Pulmonary artery endothelial cell (primary cell): ENCODE measurements at places on chromosomes 1 and 21.

- DNase-seq: no peak
These were observed 19.8 kb upstream of the UBR4 start for GRCh38 chr1:19229828-19230325.

DNA sequence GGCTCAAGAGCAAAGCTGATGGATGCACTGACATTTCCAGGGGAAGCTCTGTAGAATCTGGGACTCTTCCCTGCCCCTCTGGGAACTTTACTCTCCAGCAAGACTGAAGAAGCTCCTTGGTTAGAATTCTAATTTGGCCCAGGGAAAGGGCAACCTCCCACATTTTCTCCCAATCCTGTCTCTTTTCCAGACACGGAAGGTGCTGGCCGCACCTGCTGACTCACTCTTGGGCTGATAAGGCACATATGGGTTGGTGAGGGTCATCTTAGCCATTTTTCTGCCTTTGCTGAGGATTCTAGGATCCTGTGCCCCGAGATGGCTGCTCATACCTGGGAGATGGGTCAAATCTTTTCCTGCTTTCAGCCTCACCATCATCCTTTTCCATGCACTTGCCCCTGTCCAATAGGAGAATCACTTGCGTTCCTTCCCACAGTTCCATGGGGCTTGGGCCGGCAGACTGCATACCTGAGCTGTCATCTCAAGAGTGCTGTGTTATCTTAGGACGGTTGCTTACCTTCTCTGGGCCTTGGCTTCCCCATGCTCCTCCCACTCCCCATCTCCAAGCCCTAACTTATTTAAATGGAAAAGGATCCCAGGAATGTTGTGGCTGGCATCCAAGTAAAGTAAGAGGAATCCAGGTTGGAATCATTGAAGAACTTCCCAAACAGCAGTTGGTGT lies 1.3 kb downstream of the TINAGL1 start:
- DNase-seq: no peak

GRCh38 chr1:28258628-28259251 lies 578 bp upstream of the SESN2 start:
- no peak for DNase-seq

- DNase-seq: peak; percentile 95
These were observed 114.7 kb upstream of the IRF2BP2 start for GRCh38 chr1:234724516-234725176.

GRCh38 chr1:218259339-218259738 lies 25.8 kb upstream of the RRP15 start:
- DNase-seq: no peak

GRCh38 chr1:9784508-9785133 lies 39.1 kb downstream of the CLSTN1 start:
- DNase-seq: peak; percentile 26

DNA sequence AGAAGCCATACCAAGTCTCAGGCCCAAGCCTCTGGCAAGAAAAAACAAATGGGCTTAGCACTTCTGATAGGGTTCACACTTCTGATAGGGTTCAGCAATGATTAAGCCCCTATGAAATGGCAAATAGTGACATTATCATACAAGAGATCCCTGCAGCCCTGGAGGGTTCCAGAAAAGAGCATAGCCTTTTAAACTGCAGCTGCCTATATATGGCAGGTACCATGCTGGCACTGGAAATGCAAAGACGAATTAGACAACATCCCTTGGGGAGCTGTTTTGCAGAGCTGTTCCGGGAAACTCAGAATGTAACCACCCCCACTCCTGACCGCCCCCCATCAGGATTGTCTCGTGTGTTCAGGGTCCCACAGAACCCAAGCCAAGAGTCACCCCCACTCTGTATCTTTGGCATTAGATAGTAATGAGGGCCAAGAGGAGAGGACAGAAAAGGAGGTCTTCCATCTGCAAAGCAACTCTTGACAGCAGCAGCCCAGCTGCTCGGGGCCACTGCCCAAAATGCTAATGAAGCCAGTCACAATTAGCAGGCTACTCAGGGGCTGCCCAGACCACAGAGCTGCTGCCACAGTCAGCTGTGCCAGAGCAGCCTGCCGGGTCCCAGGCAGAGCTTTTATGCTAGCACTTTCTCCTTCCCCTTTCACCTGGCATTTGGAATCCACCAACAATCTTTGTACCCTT lies 50.9 kb downstream of the ITPKB start:
- DNase-seq: no peak

DNA sequence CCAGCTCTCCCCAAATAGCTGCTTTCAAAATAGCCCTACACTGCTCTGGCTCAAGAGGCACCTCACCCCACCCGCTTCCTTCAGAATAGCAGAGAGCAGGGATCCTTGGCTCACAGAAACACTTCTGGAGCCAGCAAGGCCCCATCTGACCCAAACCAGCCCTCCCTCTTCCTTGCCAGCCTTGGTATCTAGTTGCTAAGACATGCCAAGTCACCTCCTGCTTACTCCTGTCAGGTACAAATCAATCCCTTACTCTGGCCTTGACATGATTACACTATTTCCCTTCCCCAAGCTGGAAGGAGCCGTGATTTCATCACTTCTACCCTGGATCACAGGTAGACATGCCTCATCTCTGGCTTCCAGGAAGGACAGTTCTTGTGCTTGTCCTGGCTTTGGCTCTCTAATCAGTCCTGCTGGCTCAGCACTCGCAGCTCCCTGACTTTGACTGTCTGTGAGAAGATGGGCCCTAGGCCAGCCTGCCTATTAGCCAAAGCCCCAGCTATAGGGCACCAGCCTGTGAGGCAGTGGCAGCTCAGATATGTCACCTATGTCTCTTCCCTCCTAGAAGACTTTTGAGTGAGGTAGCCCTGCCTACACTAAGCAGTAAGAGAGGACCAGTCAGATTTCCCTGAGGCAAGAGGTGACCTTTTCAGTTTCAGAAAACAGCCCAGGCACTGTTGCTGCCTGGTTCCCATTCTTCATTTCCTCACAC lies 8.9 kb upstream of the MUTYH start:
- DNase-seq: no peak

DNA sequence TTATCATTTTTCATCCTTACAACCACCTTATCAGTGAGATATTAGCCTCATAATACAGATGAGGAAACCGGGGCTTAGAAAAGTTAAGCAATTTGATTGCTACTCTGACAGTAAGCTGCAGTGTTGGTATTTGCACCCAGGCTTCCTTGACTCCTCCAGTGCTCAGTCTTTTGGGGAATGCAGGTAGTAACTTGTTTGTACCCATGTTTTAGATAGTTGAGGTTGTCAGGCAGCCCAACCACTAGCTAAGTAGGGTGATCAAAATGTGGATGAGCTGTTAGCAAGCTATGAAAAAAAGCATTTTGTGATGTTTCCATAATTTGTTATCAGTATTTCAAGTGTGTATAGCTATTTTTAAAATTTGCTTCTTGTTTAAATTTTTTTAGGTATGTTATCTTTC lies 80.8 kb downstream of the SASS6 start:
- DNase-seq: no peak

- DNase-seq: no peak
These were observed 368.1 kb downstream of the NCAM2 start for GRCh38 chr21:21366277-21366676.

GRCh38 chr1:116912846-116913245 lies 3.1 kb downstream of the PTGFRN start:
- DNase-seq: no peak

DNA sequence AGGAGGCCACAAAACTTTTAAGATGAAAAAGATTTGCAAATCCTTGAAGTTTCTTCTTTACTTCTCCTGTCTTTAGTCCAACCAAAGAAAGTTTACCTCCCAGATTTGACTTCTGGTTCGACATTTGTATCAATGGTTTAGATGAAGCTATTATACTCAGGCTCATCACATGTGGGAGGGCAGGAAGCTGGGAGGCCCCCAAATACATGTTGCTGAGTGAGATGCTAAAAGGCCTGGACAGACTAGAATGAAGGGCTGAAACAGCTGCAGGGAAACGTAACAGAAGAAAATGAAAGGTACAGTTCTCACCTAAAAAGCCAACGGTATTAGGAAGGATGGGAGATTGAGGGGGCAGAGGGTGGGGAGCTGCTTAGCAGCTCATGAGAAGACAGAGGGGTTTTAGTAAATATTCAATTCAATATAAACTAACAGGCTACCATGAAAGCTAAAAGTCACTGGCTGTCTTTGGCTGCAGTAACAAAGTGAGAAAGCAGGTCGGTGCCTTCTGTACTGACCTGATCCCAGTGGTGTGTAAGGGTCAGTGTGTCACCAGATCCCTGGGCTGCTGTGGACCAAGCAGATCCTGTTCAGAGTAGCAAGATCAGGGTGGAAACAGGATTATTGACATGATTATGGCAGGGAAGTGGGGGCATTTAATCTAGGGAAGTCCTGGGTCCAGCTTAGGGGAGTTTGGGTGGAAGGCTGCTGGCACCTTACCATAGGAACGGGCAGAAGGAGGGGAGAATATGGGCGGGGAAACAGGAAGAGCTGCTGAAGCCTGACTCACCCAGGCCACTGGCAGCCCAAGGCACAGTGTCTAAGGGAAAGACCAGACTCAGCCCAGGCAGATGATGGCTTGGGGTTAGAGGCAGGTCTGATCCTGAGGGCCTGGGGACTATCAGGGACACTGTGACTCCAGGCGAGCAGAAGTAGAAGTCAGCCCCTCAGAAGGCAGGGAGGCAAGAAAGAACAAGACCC lies 60.4 kb downstream of the KCNN3 start:
- no peak for DNase-seq

GRCh38 chr1:230429067-230429735 lies 3.1 kb upstream of the PGBD5 start:
- no peak for DNase-seq

DNA sequence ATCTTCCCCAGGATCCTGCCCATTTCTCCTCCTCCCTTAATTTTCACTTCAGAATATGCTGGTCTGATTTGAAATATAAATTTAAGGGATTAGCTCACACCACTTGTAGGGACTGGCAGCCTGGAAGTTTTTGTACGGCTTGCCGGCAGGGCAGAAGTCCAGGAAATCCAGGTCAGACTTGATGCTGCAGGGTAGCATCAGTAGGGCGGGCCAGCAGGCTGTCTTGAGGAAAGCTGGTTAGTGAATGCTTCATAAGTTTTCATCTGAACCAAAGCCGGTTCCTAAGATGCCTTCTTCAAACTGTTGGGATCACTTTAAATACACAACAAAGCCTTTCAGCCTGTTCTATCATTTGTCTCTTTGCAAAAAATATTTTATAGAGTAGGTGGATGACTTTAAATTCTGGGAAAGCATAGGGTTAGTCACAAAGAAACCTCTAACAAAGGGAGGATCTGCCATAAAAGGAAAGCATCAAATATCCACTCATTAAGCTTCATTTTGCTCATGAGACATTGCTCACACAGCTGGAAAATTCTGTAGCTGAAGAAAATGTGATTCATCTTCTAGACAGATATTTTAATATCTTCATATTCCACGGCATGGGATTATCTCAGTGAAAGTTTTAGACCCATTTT lies 90.7 kb upstream of the GFI1 start:
- peak; percentile 7 for DNase-seq

GRCh38 chr1:41805771-41806471 lies 112.8 kb downstream of the HIVEP3 start:
- no peak for DNase-seq

DNA sequence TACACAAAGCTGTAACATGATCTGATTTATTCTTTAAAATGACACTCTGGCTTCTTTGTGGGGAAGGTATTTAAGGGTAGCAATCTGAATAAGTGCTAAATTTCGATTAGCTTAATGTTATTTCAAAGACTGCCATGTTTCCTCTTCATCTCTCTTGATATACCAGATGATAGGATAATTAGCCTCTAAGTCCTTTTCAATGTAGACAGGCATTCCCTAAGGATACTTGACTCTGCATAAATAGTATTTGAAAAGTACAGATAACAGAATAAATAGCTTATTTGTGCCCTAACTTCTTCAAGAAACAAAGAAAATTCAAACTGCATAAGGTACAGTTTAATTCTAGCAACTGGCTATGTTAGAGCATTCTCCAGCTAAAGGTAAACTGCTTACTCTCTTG lies 46.2 kb downstream of the ARHGAP29 start:
- no peak for DNase-seq

- DNase-seq: no peak
These were observed 5.9 kb upstream of the TFF2 start for GRCh38 chr21:42356650-42357049.

- no peak for DNase-seq
These were observed 15.2 kb downstream of the RPAP2 start for GRCh38 chr1:92314024-92314423.

DNA sequence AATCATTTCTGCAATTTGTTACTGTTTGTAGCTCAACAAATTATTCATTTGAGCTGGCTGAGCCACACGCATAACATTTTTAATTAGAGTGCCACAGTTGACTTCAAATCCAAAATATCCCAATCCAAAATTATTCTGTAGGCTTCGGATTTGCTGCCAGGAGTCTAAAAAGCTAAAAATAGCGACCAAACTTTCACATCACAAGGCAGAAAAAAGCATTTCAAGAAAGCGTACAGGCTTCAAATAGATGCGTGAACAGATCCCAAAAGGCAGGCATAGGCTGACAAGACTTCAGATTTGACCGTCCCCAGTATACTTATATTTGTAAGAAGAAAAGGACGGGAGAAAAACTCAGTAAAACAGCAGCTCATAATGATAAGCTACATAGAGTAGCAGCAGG lies 24.3 kb upstream of the TIAM1 start:
- no peak for DNase-seq

GRCh38 chr1:203539831-203540546 lies 46.0 kb downstream of the OPTC start:
- no peak for DNase-seq

DNA sequence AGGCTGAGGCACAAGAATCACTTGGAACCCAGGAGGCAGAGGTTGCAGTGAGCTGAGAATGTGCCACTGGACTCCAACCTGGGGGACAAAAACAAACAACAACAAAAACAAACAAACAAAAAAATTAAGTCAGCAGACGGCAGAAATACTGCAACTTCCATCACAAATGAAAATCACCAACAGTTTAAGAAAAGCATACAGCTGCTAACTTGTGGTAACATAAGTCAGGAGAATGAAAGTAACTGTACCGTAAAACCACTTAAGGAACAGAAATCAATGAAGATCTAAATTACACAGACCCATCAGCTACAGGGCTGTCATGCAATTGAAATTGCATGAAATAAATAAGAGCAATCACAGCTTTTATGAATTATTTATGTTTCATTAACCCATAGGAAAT lies 25.0 kb downstream of the MCOLN2 start:
- DNase-seq: no peak

GRCh38 chr1:212428496-212428895 lies 4.2 kb upstream of the NENF start:
- no peak for DNase-seq

GRCh38 chr1:217435204-217435603 lies 195.7 kb downstream of the GPATCH2 start:
- DNase-seq: no peak

GRCh38 chr1:159881622-159882526 lies 18.1 kb downstream of the CFAP45 start:
- DNase-seq: peak; percentile 85
